AG09309 (cell line): ENCODE measurements at places on chromosomes 5 and 9.

GRCh38 chr5:159174511-159175168, 34.7 kb downstream of the RNF145 start:
- DNase-seq = no peak

- no peak for DNase-seq
These were observed 3.5 kb downstream of the FBXW11 start for GRCh38 chr5:172002840-172003512.

GRCh38 chr5:107218457-107219193, 452.1 kb downstream of the EFNA5 start:
- peak; percentile 16 for DNase-seq

DNA sequence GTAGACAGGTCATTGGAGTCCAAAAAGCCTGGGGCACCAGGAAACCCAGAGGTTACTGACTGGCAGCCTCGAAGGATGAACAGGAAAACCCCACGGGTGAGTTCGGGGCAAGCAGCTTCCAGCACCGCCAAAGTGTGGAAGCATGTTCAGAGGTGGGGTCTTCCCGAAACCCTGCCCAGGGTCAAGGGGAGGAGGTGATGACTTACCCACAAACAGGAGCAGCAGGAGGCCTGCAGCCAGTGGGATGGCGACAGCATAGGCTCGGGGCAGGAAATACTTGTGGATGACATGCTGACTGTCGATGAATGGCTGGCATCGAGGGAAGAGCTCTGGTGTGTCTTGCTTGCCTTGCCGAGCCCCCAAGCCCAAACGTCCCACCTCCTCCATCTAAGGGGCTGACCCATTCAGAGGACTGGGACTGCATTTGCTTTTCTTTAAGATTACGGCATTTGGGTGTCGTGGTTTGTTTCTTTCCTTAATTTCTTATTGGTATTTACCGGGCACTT, 1.3 kb downstream of the DPM2 start:
- DNase-seq = no peak

DNA sequence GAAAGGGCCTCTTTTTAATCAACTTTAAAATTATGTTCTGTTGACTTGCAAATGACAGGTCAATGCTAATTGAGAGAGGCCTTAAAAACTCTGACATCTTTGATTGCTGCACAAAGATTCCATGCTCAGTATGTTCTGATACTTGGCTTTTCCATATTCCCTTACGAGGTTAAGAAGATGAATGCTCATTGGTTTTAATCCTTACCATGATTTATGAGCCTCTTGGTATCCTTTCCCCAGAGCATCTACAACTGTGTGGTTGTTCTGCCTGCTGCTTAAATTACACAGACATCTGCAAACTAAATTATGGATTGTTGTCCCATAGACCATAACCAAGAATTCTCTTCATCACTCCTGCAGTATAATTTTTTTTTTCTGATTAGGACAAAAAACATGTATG, 352.6 kb downstream of the CDH12 start:
- no peak for DNase-seq

DNA sequence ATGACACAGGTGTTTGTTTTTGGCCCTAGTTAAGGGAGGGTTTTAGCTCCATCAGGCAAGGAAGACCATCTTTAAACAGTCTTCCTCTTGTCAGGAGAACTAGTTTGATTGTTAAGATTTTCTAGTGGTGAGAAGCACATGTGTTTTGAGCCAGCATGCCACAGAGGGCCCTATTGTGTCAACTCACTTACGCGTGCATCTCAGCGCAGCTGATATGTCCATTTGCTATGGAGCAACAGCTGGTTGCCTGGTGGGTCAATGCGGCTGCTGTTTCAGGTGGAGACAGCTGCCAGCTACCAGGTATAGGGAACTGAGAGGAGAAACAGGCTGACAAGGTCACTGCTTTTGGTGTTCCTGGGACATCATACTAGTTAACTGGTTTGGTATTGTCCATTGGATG, 100.5 kb upstream of the PRRC1 start:
- DNase-seq = no peak

DNA sequence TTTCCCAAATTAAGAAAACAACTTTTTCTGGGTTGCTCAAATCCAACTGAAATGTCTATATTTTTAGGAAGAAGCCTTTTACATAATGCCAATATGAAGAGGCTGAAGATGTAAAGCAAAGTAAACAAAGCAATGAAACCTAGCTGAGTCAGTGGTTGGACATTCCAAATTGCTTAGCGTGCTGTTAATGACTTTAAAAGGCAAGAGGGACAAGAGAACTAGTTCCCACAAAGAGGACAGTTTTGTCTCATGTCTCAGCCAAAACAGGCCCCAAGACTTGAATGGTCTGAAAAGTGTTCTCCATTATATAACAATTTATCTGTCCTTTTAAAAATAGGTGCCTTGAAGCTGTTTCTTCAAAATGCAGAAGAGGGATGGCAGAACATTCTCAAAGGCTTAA, 407.0 kb downstream of the ENC1 start:
- DNase-seq = no peak

- no peak for DNase-seq
These were observed 285.7 kb downstream of the CHSY3 start for GRCh38 chr5:130189961-130190360.

GRCh38 chr5:148606296-148606695, 48.0 kb downstream of the HTR4 start:
- no peak for DNase-seq

DNA sequence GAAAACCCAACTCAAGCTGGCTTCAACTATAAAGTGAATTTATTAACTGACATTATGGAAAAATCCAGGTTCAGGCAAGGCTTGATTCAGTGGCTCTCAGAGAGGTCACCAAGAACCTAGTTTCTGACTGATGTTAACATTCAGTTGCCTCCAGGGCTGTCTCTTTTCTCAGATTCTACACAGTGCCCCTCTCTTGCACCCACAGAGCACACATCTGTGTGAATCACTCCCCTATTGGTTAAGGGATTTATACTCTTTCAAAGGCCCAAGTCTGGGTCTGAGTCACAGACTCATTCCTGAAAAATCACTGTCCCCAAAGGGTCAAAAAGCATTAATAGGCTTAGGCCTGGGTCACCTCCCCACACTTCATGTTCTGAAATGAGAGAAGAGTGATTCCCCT, 6.2 kb upstream of the HAVCR2 start:
- DNase-seq = no peak

- DNase-seq = no peak
These were observed 11.3 kb downstream of the FOXD1 start for GRCh38 chr5:73437101-73437776.

DNA sequence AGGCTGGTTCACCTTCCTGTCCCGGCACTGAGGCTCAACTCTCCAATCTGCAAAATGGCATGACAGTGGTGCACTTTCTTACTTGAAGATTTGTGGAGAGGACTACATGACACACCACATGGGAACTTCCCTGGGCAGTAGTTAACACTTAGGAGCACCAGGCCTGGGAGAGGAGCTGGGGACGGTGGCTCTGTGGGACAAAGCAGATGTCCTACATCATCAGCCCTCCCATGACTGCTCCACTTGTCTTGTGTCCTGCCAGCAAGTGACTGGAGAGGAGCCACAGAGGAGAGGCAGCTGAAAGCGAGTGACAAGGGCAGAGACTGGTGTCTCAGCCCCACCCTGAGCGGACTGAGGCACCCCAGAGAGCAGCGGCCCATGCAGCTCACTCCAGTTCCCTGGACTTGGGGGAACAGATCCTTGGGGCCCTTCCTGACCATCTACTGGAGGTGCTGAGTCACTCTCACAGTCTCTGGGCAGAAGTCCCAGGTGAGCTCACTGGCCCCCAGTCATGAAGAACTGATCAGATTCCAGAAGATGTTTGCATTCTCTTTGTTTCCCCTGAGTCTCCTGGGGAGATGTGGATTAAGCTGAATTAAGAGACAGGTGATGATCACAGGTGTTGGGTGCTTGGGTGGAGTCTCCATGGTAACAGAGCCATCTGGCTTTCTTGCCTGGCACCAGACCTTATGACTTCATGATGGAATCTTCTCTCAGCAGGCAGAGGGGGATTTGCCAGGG, 13.2 kb upstream of the SLC25A48 start:
- DNase-seq = no peak

DNA sequence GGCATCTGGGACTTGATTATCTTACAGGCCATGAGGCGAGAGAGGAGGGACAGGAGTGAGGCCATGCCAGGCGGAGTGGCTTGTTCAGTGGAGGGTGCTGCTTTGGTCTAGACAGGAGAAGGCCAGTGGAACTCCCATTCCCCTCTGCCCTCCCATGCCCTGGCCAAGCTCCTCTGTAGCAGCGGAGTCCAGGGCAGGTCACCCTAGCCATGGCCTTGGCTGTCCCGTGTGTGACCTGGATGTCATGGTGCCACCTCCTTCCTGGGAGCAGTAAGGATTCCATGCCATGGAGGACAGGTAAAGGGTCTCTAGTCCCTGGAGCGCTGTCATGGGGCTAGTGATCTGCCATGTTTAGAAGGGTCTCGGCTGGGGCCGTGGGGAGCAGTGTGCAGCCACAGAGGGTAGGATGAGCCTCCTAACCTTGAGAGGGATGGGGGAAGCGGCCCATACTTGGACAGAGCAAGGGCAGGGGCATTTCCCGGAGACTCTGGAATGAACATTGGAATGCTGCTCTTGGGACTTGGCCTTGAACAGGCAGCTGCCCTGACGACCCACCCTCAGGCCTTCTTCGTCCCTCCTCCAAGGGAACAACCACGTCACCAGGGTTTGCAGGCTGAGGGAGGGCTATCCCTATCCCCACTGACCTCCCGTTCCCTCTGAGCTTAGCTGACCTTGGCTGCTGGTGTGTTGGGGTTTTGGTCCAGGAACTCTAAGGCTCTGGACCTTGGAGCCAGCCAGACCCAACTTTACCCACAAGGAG, 100.4 kb downstream of the DAB2IP start:
- no peak for DNase-seq

DNA sequence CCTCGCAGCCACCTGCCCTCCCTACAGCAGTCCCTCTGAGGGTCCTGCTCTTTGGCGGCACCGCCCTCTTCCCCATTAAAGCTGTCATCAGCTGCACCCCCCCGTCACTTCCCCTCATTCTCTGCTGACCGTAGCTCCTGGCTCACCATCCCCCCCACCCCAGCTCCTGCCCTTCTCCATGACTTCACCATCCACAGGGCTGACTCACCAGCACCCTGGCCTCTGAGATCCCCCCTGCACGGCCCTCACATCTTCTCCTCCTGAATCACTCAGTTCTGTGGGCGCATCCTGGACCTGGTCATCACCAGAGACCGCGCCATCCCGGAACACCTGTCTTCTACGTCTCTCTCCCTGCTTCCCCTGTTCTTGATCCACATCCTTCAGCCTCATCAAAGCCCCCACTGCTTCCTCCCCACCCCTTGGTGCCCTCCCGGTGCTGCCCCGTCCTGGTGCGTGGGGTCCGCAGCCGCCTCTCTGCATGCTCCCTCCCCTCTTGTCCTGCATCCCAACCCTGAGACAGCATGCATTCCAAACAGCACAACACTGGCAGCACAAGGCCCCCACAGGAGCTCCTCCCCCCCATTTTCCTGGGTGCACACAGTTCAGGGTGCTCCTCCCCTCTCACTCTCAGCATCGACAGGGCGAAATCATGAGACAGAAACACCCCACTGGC, 12.9 kb downstream of the FLT4 start:
- DNase-seq = no peak

GRCh38 chr9:136511670-136512592, 29.1 kb upstream of the SEC16A start:
- no peak for DNase-seq

DNA sequence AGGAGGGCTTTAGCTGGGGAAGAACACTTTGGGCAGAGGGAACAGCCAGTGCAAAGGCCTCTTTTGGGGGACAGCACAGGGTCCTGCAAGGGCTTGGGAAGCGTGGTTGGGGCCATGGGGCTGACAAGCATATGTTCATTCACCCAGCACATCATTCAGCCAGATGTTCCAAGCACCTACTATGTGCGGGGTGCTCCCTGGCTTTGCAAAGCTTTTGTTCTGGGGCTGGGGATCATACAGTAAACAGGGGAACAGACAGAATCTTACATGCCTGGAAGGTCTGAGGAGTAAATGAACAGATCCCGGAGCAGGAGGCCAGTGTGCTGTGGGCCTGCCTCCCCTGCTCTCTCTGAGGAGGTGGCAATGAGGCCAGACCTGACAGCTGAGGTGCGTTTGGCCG, 16.7 kb downstream of the PSD2 start:
- DNase-seq = no peak

DNA sequence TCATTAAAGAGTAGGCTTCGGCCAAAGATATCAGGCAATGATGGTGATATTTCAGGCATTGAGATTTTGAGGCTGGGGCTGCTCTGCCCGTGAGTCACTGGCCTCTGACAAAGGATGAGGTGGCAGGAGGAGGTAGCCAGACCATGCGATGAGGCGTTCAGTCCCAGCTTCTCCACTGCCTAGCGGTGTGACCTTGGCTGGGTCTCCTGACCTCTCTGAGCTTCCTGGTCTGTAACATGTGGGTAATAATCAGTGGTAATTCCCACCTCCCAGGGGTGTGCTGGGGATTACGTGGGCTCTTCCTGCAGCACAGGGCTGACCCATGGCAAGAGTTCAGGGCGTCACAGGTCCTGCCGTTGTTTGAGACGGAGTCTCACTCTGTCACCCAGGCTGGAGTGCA, 73.2 kb upstream of the RAPGEF1 start:
- no peak for DNase-seq

- DNase-seq = no peak
These were observed 4.7 kb downstream of the SLC2A6 start for GRCh38 chr9:133474215-133474614.

GRCh38 chr9:115910959-115911358, 242.6 kb upstream of the PAPPA start:
- DNase-seq = no peak

DNA sequence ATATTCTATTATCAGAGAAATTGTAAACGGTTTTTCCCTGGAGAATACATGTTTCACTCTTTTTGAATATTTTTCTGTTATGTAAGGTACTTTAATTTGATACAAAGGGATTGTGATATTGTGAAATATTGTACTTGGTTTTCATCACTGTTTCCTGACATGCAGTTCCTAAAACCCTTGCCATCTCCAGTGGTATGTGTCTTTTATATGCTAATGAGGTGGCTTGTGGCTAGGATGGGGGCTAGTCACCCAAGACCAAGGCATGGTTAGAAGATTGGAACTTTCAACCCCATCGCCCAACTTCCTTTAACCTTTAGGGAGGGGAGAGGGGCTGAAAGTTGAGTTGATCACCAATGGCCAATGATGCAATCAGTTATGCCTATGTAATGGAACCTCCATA, 160.6 kb downstream of the TAF11L14 start:
- DNase-seq = no peak
